Stomach (tissue), 19 donors: ENCODE measurements at places on chromosomes 4 and X. TPM values are rescaled to one million over a fixed set of nuclear protein-coding genes. Genes with fewer than 3 reads are reported as not detected.

GRCh38 chr4:150570862-150571261 is 11.1 kb upstream of the MAB21L2 start:
- H3K36me3 ChIP-seq: no peaks in the 10 kb centered on the region
- H3K4me1 ChIP-seq: no peaks in the 10 kb centered on the region
- no peaks in the 10 kb centered on the region for H3K27me3 ChIP-seq
- no peak for DNase-seq
- no peak overlapping the region for H3K27ac ChIP-seq

- DNase-seq: no peak
- peaks cover 3% of the 10 kb centered on the region for H3K4me1 ChIP-seq
- no peak overlapping the region for H3K27ac ChIP-seq
- H3K36me3 ChIP-seq: no peaks in the 10 kb centered on the region
Observed at GRCh38 chr4:14874990-14875389, 127.3 kb upstream of the CPEB2 start.

DNA sequence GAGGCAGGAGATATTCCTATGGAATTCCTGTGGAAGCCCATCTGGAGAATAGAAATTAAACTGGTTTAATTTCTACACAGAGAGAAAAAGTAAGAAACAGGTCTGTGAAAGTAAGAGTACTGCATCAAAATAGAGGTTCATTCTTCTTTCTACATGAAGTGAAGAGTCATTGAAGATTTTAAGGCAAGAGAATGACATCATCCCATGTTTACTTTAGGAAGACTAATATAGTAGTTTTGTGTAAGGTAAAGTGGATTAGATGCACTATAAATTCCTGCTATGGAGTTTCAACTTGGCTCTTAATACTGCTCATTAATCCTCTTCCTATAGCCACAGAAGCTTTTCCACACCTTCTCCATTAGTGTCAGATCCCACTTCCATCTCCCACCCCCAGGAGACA is 47.6 kb downstream of the CNGA1 start:
- DNase-seq: no peak
- no peak overlapping the region for H3K27ac ChIP-seq
- H3K4me3 ChIP-seq: no peak overlapping the region
- no peaks in the 10 kb centered on the region for H3K4me1 ChIP-seq
- no peaks in the 10 kb centered on the region for H3K36me3 ChIP-seq
- no peaks in the 10 kb centered on the region for H3K27me3 ChIP-seq

- no peaks in the 10 kb centered on the region for H3K27me3 ChIP-seq
- H3K27ac ChIP-seq: no peak overlapping the region
- H3K36me3 ChIP-seq: no peaks in the 10 kb centered on the region
- no peak overlapping the region for H3K4me3 ChIP-seq
- peak; percentile 52 for DNase-seq
Observed at GRCh38 chrX:24231131-24231540, 81.6 kb downstream of the ZFX start.

SEPSECS gene
- 9.4 TPM for total RNA-seq

NDNF gene
- 5.3 TPM for total RNA-seq

DNA sequence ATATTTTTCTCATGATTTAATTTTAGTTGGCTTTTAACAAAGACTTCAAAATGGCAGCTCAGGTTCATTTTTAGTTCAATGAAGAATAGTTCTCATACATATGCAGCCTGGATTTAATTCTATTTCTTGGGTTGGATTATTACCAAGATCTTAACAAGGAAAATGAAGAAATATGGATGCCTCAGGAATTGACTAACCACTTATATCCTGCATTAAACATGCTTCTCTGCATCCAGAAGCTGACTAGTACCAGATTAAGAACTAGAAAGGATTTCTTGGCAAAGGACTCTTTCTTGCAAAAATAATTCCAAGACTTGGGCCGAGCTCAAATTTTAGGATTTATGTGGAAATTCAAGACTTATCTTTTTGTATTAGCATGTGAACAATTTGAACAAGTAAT is 5.6 kb upstream of the KLHL2 start:
- H3K4me3 ChIP-seq: no peak overlapping the region
- H3K4me1 ChIP-seq: peaks cover 7% of the 10 kb centered on the region
- DNase-seq: no peak
- H3K36me3 ChIP-seq: no peaks in the 10 kb centered on the region
- no peak overlapping the region for H3K27ac ChIP-seq

DNA sequence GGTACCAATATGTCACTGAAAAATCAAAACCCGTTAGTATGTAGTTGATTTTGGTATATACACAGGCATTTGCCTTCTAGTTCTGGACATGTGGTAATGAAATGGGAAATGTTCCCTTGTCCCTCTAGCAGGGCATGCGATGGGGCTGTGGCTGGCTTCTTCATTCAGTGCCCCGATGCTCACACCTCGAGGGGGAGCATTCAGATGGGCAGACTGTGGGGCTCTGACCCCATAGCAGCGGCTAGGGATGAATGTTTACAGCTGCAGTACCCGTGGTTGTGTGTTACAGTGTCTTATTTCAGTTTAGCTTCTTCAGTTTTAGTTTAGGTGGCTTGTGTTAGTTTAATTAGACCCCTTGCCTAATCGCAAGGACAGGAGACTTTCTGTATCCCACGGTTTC is 1741.0 kb upstream of the PCDH10 start:
- H3K27me3 ChIP-seq: no peaks in the 10 kb centered on the region
- no peaks in the 10 kb centered on the region for H3K36me3 ChIP-seq
- no peaks in the 10 kb centered on the region for H3K4me1 ChIP-seq
- H3K4me3 ChIP-seq: no peak overlapping the region
- DNase-seq: no peak

SFRP2 gene
- total RNA-seq: 40.0 TPM

CETN2 gene
- total RNA-seq: 29.0 TPM

DNA sequence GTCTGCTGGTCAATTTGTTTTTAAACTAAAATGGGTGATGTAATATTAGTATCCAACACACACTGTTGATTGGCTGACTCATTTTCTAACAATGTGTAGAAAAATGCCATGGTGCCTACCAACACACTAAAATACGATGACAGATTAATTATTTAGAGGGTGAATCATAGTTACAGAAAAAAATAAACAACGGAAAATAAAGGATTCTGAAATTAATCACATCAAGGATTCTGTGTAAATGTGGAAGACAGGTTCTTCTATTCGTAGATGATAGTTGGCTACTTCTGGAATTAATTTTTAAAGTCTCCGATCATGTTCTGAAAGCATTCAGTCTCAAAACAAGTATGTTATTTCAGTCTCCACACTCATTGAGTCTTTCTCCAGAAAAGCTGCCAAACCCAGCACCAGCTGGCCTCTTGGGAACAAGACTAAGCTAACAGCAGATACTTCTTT is 8.2 kb upstream of the IQCM start:
- H3K27ac ChIP-seq: no peak overlapping the region
- no peak overlapping the region for H3K4me3 ChIP-seq
- H3K27me3 ChIP-seq: no peaks in the 10 kb centered on the region

OPHN1 gene
- 76.4 TPM for total RNA-seq

FHIP1A gene
- total RNA-seq: 53.6 TPM

GRCh38 chr4:7512428-7512827 is 77.7 kb upstream of the PSAPL1 start:
- H3K36me3 ChIP-seq: no peaks in the 10 kb centered on the region
- no peak for DNase-seq
- H3K27me3 ChIP-seq: no peaks in the 10 kb centered on the region
- H3K4me3 ChIP-seq: no peak overlapping the region
